ENCODE measurements at places on chromosomes 2 and 18.

DNA sequence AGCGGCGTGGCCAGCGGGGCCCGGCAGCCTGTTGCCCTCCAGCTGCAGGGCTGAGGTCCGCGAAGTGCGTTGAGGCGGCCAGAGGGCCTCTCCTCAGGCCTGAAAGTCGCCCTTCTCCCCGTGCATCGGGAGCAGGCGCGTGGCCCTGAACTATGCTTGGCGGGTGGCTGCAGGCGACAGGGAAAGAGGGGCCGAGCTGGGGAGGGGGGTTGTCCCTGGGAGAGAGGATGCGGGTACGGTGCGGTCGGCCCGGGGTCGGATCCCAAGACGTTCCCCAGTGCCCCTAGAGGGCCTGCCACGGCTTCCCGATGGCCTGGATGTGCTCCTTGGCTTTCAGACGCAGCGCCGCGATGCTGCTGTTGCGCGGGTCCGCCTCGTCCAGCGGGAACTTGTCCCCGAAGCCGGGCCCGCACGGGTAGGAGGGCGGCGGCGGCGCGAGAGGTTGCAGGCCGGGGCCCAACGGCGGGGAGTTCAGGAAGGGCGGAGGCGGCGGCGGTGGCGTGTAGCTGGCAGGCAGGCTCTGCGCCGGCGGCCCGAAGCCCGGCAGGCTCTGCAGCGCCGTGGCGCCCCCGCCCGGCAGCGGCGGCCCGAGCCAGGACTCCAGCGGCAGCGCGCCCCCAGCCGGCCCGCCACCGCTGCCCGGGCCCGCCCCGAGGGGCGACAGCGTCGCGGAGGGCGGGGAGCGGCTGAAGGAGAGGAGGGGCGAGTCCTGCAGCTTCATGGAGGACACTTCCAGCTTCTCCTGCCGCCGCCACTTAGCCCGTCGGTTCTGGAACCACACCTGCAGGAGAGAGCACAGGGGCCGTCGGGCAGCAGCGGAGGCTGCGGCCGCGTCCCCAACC lies 4.3 kb downstream of the RAX start:
- DNase-seq: no peak

- no peak for DNase-seq
Observed at GRCh38 chr2:125861461-125861860, 794.5 kb upstream of the GYPC start.

- DNase-seq: no peak
Observed at GRCh38 chr2:191428141-191428540, 182.9 kb downstream of the MYO1B start.

GRCh38 chr2:80058562-80058961 lies 246.0 kb downstream of the LRRTM1 start:
- no peak for DNase-seq

- no peak for DNase-seq
Observed at GRCh38 chr2:213496226-213496625, 212.0 kb downstream of the SPAG16 start.

GRCh38 chr2:69185807-69186206 lies 172.8 kb downstream of the ANTXR1 start:
- DNase-seq: no peak

DNA sequence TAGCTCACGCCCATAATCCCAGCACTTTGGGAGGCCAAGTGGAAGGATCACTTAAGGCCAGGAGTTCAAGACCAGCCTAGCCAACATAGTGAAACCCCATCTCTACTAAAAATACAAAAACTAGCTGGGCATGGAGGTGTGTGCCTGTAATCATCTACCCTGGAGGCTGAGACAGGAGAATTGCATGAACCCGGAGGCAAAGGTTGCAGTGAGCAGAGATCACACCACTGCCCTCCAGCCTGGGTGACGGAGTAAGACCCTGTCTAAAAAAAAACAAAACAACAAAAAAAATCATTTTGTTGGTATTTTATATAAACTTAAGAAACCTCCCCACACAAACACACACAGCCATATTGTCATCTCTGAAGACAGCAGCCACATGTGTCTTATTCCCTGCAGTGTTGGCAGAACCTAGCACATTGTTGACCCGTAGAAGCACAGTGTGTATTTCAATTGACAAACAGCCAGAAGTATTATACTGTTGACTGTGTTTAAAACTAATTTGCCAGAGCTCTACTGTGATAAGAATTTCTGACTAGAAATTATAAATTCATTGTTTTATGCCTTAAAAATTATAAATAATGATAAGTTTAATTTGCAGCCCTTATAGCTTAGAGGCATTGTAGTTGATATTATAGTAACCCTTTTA lies 68.1 kb downstream of the DNAJC10 start:
- DNase-seq: no peak

GRCh38 chr2:42219160-42219559 lies 50.0 kb downstream of the EML4 start:
- no peak for DNase-seq

DNA sequence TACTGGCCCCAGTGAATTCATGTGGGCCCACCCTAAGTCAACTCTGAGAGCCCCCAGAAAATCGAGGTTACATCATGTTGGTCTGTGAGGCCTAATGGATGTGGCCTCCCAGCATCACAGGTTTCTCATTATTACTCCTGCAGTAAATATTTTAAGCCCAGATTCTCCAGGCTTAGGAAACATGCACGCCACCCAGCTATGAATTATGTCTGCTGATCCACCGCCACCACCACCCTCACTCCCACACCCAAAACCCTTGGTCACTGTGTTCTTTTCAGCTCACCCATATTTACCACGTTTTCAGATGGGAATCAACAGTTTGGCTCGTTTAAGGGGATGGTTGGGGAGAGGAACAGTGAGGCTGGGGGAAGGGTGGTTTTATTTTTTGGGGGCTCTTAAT lies 128.6 kb downstream of the NCK2 start:
- no peak for DNase-seq

DNA sequence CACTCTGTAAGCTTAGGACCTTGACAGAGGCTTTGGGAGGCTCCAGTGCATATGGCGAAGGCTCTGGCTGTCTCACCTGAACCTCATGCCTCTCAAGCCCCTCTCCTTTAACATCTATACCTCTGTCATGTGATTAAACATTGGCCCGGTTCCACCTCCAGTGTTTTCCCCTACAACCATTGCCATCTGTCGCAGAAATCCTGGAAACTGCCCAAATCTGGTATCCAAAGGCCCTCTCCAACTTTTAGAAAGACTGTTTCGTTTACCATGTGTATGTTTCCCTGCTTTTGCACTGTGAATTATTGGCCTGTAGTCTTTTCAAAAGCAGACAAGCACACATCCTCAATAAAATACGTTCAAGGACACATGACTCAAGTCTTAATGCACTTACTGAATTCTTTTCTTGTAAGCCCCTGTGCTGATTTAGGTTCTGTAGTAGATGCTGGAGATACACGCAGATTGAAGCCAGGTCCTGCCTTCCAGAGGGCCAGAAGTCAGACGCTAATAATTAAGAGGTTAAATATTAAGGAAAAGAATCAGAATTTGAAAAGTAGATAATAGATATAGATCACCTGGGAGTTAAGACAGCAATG lies 386.4 kb upstream of the SLC14A2 start:
- DNase-seq: no peak

DNA sequence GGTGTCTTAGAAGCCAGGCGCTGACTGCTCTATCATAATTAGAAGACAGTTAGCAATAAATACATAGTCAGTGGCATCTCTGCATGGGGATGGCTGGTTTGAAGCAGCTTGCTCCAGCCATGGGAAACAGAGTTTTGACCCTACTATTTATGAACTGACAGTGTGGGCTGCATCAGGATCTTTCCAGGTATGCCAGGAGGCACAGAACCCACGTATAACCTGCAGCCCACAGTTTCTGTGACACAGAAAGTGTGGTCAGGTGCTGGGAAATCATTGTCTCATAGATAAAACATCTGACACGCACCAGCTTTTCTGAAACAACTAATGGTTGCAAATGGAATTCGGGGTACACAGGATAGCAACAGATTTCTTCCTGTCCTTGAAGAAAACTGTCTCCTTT lies 34.7 kb downstream of the INPP4A start:
- no peak for DNase-seq

GRCh38 chr2:237397072-237397471 lies 16.9 kb downstream of the COL6A3 start:
- no peak for DNase-seq

GRCh38 chr18:13374468-13375301 lies 156.1 kb downstream of the LDLRAD4 start:
- no peak for DNase-seq

- DNase-seq: no peak
Observed at GRCh38 chr2:117985092-117985491, 28.8 kb downstream of the CCDC93 start.

- no peak for DNase-seq
Observed at GRCh38 chr18:30486856-30487255, 555.7 kb downstream of the DSC3 start.

- DNase-seq: no peak
Observed at GRCh38 chr2:227855440-227855839, 16.0 kb upstream of the DAW1 start.

DNA sequence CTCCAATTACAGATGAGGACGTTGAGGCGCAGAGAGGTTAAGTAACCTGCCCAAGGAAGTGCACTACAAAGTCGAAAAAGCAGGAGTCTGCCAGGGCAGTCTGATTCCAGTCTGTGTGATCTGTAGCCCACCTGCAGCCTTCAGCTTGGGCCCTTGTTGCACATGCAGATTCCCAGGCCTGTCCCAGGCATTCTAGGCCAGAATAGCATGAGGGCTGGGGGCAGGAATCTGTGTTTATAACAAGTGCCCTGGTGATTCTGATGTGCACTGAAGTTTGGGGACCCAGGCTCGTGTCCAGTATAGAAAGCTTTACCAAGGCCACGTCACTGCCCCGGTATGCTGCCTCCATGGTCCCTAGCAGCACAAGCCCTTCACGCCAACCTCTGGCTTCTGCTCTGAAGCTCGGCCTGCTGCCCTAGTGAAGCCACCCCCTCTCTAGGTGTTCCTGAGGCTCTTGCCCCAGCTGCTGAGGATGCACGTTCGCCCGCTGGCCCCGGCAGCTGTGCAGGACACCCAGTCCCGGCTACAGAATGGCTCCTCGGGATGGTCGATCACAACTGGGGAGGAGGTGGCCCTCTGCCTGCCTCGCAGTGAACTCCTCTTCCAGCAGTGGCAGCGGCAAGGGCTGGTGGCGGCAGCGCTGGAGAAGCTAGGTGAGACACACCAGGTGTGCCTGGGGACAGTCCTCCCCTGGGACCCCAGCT lies 4.6 kb downstream of the CHRNG start:
- no peak for DNase-seq

DNA sequence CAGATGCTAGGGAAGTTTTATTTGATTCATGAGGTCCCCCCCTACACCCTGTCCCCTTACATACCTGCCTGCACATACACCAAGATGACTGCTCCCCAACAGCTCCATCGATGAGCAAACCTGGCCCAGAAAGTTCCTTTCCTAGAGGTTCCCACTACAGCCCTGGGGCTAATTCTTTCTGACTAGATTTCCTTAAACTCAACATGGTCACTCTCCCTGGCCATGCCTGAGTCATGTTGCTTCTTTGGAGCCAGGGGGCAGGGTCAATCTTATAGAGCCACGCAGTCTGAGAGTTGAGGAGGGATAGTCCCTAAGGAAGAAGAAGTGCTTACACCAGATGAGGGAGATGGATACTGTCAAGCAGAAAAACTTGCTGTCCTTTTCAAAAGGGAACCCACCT lies 67.7 kb upstream of the GLI2 start:
- DNase-seq: no peak

GRCh38 chr18:45991788-45992187 lies 24.7 kb upstream of the EPG5 start:
- no peak for DNase-seq

DNA sequence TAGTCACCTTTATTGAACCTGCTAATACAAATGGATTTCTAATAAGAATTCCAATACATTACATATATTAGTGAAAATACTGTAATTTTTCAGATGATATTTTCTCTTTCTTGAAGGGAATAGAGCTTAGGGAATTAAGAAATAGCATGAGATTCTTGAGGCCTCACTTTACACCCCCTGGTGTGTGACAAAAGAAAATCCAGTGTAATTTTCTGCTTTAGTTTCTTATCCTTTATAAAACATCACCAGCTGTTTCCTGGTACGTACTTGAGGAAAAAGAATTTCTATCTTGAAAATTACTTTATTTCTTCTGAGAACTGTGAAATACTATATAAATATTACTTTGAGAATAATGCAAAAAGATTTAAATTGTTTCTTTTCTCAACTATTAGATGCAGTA lies 71.6 kb downstream of the CLIP4 start:
- no peak for DNase-seq

DNA sequence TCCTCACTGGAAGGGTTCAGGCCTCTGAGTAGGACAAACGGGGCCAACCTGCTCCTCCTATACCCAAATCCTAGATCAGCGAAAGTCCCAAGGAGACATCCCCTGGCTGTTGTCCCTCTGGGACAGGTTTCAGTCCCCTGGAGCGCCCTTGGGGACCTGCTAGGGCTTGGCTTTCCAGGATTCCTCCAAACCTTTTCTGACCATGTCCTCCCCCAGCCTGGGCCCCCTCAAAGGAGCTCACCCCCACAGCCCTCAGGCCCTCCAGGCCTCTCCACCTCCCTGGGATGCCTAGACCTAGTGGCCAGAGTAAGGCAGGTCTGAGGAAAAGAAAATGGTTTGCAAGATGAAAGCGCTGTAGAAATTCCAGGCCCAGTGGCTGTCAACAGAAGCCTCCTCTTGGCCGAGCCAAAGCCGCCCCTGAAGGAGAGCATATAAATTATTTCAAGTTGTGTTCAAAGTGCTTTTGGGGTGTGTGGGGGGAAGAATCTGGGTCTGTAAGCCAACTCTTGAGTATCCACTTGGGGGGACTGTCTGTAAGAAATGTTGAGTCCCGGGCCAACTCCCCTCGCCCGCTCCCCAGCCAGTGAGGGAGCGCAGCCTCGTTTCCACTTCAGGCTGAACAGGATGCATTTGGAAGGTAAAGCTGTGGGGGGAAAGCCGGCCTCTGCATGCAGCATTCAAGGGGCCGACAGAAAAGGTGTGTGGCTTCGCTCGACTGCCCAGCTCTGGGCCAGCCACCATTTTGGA lies 158.6 kb downstream of the DYSF start:
- no peak for DNase-seq

- no peak for DNase-seq
Observed at GRCh38 chr2:39631718-39632117, 34.0 kb upstream of the TMEM178A start.
